ENCODE measurements at places on chromosomes 16 and 17.

- DNase-seq: no peak
Observed at GRCh38 chr16:49499869-49500610, 126.4 kb downstream of the C16orf78 start.

- no peak for DNase-seq
Observed at GRCh38 chr16:89146211-89147005, 25.1 kb upstream of the CDH15 start.

DNA sequence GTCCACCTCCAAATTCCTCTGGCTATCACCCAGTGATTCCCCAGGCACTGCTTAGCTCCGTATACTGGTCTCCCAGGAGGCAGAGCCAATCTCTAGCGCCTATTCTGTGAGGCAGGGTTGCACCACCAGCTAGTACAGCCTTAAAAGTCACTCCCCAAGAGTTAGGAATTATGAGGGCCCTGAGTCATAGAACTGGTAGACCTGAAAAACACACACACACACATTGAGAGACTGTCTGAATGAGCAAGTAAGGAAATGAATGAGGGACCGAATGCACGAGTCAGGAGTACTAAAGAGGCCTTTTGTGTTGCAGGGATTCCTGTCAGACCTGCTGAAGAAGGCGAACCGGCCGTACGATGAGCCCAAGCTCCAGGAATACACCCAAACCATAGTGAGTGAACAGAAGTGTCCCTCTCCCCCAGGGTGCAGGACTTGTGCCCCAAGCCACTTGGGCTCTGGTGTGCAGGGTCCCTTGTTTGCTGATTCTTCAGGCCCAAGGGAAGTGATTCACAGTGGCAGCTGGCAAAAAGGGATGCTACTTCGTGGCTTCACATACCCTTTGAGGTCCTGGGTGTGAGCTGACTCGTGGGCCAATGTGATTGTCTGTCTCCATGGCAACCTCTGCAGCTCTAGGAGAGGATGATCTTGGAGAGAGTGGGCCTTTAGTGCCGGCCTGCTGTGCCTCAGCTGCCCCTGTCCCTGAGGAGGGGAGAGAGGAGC, 24.7 kb downstream of the CALB2 start:
- DNase-seq: no peak

GRCh38 chr16:67658849-67659674, 998 bp downstream of the ACD start:
- DNase-seq: peak; percentile 55

- DNase-seq: no peak
Observed at GRCh38 chr17:10447026-10447931, 22.1 kb downstream of the MYH4 start.

GRCh38 chr17:57954397-57955182, 622 bp downstream of the CUEDC1 start:
- no peak for DNase-seq

GRCh38 chr16:69073181-69073702, 32.2 kb upstream of the HAS3 start:
- DNase-seq: no peak

GRCh38 chr17:78821961-78822360, 18.7 kb downstream of the USP36 start:
- DNase-seq: no peak
